ENCODE measurements at places on chromosomes 5 and 9. TPM values are rescaled to one million over a fixed set of nuclear protein-coding genes. Genes with fewer than 3 reads are reported as not detected.

Gene PTGR1
- not detected for total RNA-seq

- no peak for DNase-seq
Measured at GRCh38 chr9:129359916-129360536, 182.0 kb upstream of the IER5L start.

Gene IRX4
- total RNA-seq, result not detected

Gene POU4F3
- total RNA-seq, result 0.30 TPM

GRCh38 chr9:96148634-96149532, 153.1 kb downstream of the HSD17B3 start:
- no peak for DNase-seq

DNA sequence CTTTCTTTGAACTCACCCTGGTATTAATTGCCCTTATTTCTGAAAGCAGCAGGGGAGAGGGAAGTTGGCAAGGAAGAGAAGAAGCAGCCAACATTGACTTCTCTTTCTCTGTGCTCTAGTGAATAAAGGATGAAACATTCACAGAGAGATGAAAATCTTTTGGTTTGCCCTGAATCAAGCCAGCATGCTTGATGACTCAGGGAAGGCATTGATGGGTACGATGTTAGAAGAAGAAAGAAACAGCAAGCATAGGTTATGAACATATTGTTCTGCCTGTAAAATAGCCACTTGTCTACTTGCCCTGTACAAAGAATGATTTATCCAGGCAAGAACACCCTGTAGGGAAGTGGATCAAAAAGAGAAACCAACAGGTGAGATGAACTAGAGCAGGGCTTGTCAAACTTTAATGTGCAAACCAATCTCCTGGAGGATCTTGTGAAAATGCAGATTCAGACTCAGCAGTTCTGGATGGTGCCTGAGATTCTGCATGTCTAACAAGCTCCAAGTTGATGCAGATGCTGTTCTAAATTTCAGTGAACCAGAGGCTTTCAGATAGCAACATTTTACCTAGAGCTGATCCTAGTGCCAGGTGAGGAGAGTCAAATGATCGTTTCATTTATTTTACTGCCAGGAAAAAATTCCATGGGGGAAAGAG, 586.6 kb upstream of the TLE4 start:
- no peak for DNase-seq

DNA sequence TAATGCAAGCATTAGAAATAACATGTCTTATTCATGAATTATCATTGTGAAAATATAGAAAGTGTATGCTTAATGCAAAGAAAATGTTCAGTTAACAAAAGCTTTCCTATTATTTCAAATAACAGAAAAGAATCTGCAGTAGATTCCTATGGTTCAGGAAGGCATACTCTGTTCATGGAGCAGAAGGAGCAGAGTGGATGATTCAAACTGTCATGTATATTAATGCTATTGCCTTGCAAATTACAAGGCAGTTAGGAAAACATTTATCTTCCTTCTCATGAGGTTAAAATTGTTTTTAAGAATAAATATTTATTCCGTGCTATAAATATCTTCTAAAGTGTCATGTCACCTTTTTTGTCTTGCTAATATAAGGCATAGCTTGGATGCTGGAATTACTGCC, 47.5 kb downstream of the PCSK1 start:
- DNase-seq, result no peak

DNA sequence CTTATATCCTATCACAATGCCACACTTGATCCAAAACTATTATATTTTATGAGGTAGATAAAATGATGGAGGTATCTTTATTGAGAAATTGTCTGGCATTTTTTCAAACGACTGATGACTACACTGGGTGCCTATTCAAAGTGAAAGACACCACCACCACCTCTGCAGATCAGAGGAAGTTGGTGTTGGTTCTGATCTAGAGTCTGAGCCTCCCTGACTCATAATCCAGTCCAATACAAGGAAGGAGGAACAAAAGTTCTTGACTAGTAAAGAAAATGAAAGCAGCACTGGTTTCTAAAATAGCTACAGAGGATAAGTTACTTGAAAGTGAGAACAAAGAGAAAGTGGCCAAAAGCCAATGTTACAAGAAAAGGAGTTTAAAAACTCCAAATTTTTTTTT, 139.9 kb downstream of the RFX3 start:
- DNase-seq, result no peak

DNA sequence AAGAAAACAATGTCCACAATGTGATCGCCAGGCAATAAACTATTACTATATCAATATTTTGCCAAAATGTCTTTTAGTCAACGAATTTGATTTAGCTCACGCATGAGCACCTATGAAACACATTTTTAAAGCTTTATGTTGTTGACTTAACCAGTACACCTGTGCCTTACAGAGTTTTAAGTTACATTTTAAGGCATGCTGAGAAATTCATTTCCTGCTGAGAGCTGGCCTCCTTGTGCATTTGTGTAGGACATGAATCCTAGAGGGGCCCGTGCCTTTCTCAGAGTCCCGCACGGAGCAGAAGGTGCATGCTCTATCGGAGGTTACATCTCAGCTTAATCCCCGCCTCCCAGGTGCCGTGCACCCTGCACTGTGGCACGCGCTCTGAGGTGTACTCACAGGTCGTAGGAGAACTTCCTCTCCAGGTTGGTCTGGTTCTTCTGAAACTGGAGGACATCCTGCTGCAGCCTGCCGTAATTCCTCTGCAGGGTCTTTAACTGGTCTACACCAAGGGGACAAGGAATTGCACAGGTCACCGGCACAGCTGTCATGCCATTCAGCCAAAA, 53.2 kb downstream of the GOLM1 start:
- DNase-seq, result no peak

DNA sequence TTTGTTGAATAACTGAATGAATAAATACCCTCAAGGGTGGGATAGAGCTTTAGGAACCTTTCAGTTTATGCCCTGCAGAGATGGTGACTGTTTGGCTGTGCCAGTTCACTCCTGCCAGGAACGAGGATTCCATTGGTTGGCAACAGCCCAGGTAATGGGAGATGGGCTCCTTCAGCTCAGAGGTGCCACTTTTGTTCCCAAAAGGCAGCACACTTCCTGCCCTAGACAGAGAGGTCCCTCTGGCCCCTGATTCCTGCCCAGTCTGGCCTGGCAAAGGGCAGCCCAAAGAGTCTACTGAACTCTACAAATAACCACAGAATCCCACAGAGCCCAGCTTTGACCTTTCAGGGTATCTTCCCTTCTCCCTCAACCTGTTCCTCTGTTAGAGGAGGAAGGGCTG, 1.6 kb downstream of the C9orf152 start:
- no peak for DNase-seq

Gene CATSPER3
- 0.37 TPM for total RNA-seq

Gene RANBP3L
- not detected for total RNA-seq

- DNase-seq, result no peak
Measured at GRCh38 chr9:131622523-131622922, 77.2 kb downstream of the PRRT1B start.

DNA sequence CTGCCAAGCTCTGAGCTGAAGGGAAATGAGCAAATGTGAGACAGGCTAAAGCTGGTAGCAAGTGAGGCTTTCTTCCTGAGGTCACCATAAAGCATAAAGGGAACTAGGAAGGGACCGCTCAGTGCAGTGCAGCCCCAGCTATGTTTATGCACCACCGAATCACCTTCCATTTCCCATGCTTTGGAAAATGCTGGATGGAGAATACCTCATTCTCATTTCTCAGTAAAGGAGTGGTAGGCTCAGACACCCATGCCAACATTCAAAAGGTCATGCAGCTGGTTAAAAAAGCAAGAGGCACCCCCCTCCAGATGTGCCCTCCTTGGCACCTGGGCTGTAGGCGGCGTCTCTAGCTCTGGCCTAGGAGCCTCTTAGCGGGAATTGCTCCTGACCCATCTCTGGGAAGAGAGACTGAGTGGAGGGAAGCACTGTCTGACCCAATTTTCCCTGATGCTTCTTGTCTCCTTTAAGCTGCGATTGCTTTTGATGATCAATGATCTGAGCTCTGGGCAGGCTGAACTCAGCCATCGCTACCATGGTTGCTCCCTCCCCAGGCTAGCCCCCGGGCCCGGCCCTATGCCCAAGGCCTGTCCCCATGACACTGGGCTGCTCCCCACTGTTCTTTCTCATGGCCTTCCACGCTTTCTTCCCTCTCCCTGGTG, 58.7 kb downstream of the ZNF354C start:
- no peak for DNase-seq
